ENCODE measurements at places on chromosomes 11 and 22.

DNA sequence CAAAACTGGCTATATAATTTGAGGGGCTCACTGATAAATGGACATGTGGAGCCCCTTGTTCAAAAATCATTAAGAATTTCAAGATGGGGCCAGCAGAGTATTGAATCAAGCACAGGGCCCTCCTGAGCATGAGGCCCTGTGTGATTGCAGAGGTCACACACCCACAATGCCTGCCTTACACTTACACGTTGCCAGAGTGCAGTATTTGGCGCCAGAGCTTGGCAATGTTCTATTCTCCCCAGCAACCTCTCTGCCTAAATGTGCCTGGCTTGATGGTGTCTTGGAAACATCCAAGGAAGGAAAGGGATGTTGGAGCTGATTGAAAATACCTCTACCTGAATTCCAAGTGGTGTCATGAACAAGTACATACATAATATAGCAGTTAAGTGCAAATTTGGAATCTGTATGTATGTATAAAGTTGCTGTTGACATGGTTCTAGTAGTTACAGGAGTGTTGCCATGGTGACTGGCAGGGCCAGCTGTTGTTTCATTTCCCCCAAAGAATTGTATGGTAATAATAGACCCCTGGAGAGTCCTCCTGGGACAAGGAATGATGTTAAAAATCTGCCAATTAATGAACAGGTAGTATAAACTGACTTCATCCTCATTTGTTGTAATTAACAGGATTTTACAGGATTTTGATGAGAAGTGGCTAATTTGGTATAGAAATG, 205.7 kb upstream of the NAV2 start:
- DNase-seq: no peak

- DNase-seq: no peak
Observed at GRCh38 chr22:48942698-48943566, 884.7 kb downstream of the BRD1 start.

DNA sequence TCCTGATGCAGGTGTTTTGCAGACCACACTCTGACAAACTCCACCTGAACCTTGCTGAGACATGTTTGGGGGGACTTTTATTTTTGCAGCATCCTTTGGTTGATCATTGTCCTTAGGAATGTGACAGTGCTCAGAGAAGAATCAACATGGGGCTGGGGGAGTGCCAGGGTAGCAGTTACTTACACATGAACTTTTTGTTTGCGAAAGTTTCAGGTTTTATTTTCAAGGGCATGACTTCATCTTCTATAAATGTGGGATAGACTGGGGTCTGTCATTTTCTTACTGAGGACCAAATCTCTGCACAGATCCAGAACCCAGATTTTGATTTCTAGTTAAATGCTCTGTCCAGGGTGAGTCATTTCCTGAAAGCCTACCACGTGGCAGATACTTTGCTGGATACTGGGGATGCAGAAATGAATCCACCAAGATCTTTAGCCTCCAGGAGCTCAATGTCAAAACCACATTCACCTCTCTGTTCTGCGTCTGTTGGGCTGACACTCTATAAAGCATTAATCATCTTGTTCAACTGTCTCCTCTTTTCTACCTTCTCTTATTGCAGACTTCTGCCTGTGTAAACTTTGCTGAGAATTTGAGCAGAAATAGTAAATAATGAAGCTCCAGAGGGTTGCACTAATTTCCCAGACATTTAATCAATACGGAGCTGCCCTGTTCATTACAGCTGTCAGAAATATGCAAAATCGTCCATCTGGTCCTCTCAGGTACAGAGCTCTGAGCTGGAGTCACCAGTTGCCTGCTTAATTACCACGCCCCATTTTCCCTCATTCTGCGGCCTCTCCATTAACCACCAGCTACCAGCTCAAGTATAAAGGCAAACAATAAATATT, 387.9 kb downstream of the MIAT start:
- no peak for DNase-seq

- DNase-seq: no peak
Observed at GRCh38 chr11:77518471-77518870, 44.6 kb upstream of the PAK1 start.

DNA sequence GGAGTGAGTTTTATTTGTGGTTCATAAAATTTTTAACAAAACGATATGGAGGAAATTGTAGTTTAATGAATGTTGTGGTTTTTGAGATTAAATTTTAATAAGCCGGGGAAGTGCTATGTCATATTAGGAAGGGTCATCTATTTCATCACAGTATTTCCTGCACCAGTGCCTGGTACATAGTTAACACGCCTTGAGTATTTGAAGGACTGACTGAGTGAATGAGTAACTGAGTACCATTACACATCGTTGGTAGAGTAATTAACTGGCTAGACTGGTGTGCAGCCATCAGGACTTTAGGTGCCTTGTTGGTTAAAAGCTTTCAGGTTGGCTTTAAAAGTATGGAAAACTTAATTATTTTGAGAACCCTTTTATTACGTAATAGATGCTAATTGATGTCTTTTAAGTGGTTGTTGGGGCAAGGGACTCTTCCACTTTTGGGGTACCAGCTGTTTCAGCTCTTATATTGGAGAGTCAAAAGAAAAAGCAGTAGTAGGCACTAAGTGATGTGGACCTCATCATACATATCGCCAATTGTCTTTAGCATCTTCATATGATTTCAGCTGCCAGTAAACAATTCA, 101.8 kb downstream of the DDX10 start:
- DNase-seq: no peak

DNA sequence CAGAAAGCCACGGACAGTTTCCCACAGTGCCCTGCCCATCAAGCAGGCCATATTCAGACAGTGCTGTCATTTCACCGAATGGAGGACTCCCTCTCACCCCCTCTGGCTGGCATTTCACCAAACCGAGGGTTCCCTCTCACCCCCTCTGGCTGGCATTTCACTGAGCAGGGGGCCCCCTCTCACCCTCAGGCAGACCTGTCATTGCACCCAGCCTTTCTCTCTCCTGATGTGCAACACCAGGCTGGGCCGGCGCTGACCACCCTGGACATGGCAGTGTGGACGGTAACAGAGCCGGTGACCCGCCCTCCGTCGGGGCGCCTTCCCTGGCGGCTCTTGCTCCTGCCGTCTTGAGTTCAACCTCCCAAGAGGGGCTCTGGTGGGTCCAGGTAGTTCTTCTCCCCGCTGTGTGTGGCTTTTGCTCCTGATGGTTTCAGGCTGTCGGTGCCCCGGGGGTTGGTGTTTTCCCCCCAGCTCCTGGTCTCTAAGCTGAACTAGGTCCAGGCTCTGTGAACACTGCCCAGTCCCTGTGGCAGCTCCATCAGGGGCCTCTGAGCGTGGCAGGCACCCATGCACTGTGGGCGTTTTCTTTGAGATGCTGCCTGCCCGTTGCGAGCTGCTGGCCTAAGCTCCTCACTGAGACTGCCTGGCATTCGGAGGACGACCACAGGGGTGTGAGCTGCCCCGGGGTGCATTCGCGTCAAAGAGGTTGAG, 46.9 kb downstream of the SMIM38 start:
- DNase-seq: no peak

DNA sequence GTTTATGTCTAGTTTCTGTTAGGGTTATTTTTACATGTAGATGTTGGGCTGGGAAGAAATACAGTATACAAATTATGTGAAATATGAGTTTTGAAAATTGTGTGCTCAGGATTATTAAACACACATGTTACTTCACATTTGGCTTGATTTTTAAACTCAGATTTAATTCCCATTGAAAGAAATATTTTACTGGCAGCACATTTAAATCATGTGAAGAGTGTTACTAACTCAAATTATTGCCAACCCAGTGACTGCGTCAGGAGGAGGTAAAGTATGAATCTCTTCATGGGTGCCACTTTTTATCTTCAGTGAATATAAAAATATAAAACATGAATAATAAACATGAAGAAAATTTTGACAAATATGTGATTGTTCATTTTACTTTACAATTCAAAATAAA, 457.5 kb upstream of the CCDC179 start:
- DNase-seq: no peak

- DNase-seq: no peak
Observed at GRCh38 chr11:123526027-123526805, 96.1 kb downstream of the GRAMD1B start.

DNA sequence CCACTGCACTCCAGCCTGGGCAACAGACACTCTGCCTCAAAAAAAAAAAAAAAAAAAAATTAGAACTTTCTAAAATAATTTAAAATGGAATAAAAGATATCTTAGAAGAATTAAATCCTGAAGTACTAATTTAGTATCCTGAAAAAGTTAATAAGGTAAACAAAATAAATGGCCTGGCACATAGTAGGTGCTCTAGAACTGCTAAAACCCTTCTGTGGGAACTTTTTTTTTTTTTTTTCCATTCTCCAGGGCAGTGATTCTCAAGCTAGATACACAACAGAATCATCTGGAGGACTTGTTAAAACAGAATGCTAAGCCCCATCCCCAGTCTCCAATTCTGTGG, 65.3 kb downstream of the MAML2 start:
- DNase-seq: no peak

GRCh38 chr11:8017071-8017470, 29.9 kb downstream of the EIF3F start:
- no peak for DNase-seq

GRCh38 chr22:40178417-40179409, 988 bp downstream of the TNRC6B start:
- no peak for DNase-seq

- no peak for DNase-seq
Observed at GRCh38 chr11:3831378-3832239, 9.2 kb downstream of the RHOG start.

DNA sequence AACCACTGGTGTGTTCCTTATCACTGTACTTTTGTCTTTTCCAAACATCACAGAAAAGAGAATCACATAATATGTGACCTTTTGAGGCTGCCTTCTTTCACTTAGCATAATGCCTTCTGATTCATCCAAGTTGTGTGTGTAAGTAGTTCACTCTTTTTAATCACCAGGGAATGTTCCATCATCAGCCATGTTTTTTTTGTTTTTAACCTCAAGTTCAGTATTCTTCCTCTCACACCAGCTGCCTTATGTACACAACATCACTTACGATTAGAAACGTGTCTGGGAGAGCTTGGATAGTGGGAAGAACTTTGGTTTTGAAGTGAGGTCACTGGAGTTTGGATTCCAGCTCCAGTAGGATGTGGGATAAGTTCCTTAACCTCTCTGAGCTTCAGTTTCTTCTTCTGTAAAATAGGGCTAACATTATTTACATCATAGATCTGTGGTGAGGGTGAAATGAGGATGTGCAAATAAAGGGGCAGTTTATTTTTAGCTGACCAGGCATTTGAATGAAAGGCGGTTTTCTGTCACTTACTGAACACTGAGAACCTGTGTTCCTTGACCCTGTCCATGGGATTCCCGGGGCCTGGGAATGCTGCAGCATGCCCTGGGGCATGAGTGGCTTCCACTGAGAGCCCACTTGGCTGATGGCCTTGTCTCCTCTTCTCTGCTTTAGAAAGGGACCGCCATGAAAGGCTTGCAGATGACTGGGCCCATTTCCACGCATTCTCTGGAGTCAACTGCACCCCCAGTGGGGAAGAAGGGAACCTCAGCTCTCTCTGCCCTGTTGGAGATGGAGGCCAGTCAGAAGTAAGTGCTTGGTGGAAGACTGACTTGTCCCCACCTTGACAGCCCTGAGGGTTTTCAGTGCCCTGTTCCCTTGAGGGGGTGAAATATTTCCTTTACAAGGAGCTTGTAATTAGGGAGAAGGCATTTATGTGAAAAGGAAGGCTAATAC, 92.6 kb downstream of the DEPDC5 start:
- DNase-seq: no peak

DNA sequence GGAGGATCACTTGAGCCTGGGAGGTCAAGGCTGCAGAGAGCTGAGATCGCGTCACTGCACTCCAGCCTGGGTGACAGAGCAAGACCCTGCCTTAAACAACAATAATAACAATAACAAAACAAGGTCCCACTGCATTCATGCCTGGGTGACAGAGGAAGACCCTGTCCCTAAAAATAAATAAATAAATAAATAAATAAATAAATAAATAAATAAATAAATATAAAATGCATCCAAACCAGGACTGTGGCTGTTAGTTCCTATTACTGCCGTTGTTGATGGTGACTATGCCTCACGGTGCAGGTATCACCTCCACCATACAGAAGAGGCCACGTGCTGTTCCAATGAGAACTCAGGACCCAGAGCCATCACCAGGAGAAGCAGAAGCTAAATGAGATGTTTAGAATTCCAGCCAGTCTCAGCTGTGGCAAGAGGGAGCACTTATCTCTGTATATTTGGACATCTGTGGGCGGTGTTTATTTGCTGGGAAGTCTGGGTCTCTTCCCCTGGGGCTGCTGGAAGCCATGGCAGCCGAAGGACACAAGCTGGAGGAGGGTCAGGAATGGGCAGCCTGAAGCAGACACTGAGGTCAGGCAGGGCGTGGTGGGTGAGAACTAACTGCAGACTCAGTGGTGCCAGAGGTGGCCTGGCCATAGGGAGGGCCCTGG, 21.6 kb downstream of the C11orf86 start:
- no peak for DNase-seq

GRCh38 chr11:121383716-121384115, 68.4 kb upstream of the SORL1 start:
- no peak for DNase-seq

DNA sequence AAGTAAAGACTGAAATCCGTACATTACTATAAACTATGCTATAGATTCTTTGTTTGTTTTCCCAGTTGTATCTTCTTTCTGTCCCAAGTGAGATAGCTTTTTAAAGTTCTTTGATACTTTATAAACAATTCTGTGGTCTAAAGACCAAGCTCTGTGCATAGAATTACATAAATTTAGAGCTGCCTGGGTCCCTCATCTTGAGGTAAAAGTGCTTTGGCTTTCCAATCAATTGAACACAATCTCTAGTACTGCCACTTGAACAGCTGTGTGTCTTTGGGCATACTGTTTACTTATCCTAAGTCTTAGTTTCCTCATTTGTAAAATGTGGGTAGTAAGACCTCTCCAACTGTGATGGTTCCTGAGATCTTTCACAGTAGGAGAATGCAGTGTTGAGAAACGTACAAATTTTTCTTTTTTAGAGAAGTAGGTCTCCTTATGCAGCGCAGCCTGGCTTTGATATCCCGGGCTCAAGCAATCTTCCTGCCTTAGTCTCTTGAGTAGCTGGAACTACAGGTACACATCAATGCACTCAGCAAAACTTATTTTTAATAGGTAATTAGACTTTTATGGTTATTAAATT, 2.5 kb upstream of the EED start:
- DNase-seq: no peak

- DNase-seq: no peak
Observed at GRCh38 chr11:60680455-60681119, 18.8 kb upstream of the MS4A8 start.

- no peak for DNase-seq
Observed at GRCh38 chr11:66974724-66975404, at the start of gene C11orf86. C11orf86 (plus strand) TSS chr11:66975304; CDS start chr11:66975363, 59 bp downstream.

- no peak for DNase-seq
Observed at GRCh38 chr11:32290783-32291182, 144.6 kb downstream of the WT1 start.

DNA sequence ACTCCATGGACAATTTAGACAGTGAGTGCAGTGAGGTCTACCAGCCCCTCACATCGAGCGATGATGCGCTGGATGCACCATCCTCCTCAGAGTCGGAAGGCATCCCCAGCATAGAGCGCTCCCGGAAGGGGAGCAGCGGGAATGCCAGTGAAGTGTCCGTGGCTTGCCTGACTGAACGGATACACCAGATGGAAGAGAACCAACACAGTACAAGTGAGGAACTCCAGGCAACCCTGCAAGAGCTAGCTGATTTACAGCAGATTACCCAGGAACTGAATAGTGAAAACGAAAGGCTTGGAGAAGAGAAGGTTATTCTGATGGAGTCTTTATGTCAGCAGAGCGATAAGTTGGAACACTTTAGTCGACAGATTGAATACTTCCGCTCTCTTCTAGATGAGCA, 51.4 kb downstream of the SPECC1L start:
- DNase-seq: no peak

Measured in stimulated activated CD8-positive, alpha-beta memory T cell treated with anti-CD3 and anti-CD28 coated beads, Interleukin-15, amount 100 ng/mL, for 4 hours (primary cell).